ENCODE measurements at places on chromosomes 4 and X. TPM values are rescaled to one million over a fixed set of nuclear protein-coding genes. Genes with fewer than 3 reads are reported as not detected.

GRCh38 chrX:38142610-38143009, 78.1 kb downstream of the SRPX start:
- DNase-seq: no peak

DNA sequence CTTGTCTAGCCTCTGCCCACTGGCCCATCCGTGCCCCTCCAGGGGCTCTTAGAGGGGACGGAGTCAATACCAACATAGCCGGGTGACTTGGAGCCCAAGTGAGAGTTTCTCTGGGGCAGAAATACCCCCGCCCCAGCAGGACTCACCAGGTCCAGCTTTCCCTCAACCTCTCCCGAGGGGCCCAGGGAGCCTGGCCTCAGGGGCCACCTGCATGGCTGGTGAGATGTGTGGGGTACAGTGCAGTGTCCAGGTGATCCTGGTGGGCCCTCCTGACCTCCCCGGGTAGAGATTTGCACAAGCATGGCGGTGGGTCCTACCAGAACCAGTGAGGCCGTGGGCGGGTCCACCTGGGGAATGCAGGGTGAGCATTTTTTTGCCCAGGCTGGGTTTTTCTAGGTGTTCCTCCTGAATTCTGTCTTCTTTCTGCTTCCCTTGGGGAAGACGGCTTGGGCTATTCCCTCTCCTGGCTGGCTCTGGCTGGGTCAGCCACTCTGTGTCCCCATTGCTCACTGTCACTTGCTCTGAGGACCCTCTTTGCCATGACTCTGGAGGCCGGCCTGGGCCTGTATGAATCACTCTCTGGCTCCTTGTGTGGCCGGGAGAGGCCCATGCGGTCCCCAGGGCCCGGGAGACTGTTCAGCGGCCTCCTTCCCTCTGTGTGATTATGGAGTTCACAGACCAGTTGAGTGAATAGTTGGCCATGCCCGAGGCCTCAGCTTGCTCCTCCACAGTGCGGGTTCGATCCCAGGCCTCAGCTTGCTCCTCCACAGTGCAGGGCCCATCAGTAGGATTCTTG, 71.0 kb upstream of the NKX1-1 start:
- no peak for DNase-seq

GRCh38 chr4:138537731-138538490, 295.8 kb upstream of the SLC7A11 start:
- DNase-seq: no peak

DNA sequence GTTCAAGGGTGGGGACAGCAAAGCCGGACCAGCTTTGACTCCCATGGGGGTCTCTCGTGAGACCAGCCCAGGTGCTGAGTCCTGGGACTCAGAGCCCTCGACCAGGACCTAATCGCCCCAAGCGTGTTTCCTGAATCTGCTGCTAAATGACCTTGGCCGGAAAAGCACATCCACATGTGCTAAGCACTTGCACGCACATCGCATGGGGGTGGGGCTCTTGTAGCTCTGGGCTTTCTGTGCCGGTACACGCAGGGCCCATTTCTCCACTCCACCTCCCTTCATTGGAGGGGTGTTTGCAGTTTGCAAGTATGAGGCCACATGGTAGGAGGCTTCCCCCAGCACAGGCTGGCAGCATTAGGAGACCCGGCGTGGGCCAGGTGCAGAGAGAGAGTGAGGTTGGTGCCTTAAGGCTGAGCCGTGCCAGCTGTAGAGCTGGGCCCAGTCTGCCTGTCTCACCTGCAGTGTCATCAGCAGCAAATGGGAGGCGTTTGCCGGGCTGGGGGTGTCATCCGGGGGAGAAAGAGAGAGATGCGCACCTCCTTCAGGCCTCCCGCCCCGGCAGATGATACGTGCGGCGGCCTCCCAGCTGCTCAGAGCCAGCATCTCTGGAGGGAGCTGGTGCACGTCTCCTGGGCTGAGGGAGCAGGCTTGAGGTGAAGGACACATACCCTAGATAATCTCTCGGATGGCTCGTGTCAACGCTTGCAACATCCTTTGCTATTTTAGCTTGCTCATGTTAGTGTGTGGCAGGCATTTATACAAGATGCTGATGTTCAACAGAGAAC, 45.2 kb upstream of the CLCN4 start:
- no peak for DNase-seq

DNA sequence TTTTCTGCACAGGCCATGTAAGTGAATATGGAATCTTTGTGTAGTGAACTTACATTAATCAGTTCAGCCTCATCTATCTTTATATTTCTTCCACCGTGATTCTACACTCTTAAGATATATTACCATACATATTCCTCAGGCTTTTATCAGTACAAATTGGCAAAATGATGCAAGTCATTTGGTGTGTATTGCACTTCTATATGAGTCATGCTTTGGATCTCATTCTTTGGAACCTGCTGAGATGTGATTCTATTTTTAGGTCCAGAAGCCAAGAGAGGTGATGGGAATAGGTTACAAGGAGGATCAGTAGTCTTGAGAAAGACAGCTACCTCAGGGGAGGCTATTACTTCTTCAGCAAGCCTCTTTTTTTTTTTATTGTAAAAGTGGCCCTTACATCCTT, 204.4 kb downstream of the ZNF330 start:
- no peak for DNase-seq

DNA sequence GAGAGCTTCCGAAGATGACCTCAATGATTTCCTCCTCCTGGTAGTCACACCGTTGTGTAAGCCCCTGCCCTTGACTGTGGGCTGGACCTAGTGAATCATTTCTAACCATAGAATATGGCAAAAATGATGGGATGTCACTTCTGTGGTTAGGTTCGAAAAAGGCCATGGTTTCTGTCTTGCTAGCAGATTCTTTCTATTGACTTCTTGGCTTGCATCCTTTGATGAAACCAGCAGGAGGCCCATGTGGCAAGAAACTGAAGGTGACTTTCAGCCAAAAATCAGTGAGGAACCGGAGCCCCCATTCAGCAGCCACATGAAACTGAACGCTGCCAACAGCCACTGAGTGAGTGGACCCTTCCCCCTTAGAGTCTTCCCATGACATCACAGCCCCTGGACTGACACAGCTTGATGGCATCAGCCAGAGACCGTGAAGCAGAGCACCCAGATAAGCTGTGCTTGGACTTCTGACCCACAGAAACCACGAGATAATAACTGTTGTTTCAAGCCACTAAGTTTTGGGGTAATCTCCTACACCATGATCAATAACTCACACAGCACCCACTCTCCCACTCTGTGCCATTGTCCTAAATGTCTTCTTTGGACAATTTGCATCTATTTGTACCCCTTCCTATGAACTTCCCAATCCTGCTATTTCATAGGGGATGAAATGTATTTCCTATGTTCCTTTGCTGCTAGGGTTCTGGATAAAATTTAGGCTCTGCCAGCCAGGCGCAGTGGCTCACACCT, 148.0 kb upstream of the STX18 start:
- no peak for DNase-seq

GRCh38 chr4:158581161-158581560, 59.5 kb downstream of the RXFP1 start:
- DNase-seq: no peak

DNA sequence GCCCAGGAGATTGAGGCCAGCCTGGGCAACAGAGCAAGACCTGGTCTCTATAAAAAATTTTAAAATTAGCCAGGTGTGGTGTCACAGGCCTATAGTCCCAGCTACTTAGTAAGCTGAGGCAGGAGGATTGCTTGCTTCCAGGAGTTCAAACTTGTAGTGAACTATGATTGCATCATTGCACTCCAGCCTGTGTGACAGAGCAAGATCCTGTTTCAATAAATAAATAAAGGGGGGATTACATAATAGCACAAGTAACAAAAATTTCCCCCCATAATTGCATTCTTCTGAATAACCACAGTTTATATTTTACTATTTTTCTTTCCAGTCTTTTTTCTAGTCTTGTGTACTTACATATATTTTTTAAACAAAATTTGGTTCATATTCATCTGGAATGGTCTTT, 135.6 kb downstream of the CHIC2 start:
- no peak for DNase-seq

DNA sequence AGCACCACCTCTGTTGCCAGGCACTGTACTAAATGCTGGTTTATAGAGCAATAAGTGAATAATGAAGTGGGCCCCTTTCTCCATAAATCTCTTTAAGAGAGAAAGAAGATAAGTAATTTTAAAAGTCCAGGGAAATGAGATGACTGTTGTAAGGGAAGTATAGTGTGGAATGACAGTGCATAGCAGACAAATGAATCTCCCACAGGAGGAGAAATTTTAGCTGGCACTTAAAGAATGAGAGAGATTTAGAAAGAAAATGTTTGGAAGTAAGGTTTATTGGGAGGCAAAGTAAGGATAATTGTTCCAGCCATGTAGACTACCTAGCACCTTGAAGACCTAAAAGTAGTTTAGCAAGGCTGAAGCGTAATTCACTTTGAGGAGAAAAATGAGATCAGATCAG, 1081.1 kb upstream of the PABPC4L start:
- DNase-seq: no peak

DNA sequence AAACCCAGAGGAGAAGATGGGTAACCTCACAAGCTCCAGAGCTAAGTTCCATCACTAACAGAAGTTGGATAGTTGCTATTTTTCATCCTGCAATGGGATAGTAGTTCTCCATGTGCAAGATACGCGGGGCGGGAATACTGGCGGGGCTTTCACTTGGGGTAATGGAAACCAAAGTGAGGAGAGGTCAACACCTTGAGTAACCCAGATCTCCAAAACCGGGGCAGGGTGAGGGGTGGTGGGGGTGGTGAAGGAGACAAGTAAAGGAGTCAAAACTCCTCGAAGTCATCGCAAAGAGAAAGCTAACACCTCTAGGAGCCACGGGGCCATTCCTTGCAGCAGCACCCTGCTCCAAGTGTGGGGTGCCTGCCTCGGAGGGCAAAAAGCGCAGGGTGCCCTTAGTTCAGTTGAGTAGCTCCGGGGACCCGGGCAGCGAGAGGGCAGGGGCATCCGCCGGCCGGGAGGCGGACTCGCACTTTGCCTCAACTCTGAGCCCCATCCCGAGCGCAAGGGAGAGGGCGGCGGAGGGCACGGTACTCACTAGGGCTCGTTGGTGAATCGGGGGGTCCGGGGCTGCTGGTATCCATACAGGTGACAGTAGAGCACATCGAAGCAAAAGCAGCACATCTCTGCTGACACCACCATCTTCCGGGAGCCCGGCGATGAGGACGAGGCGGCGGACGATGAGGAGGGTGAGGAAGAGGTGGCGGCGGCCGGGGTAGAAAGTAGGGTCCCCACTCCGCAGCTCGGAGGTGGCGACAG, 645 bp downstream of the AMMECR1 start:
- DNase-seq: no peak

DNA sequence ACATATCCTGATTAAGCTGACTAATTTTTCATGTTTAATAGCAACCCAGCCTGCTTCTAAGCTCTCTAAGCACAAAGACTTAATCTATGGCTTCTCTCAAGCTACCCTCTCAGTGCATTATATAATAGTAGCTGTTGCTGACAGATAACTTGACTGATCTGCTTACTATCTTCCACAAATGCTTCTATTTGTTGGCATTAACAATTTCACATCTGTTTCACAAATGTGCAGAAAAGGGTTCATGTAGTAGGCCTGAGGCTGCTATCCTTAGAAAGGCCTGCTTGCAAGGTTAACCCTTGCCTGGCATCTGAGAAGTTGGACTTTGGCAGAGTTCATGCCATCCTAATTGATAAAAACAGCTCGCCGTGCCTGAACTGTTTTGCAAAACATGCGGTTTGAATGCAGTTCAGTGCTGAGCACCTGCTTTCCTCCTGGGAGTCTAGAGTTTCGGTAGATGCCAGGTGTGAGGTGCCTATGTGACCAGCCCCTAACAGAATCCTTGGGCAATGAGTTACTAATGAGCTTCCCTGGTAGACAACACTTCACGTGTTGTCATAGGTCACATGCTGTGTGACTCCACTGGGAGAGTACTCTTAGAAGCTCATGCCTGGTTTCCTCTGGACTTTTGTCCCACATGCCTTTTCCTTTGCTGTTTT, 68.4 kb downstream of the NSG1 start:
- no peak for DNase-seq

- DNase-seq: no peak
Measured at GRCh38 chrX:338836-339400, 20.3 kb upstream of the GTPBP6 start.

DNA sequence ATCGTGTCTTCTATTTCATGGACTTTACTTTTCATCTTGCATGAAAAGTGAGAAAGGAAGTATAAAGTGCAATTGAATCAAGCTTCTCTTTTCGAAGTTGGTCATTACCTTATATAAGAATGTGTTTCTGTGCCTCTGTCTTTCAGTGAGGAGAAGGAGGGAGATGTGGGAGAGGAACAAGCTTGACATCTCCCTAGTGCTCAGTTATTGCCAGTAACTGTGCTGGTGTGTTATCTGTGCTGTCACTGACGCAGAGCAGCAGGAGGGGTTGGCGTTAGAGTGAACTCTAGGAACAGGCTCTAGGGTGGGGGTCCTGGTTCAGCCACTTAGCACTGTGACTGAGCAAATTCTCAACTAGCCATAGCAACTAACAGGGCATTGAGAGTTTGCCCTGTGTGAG, 34.0 kb upstream of the TBC1D9 start:
- no peak for DNase-seq

GRCh38 chr4:10606483-10607155, 77.9 kb downstream of the CLNK start:
- no peak for DNase-seq

GRCh38 chr4:57144466-57144865, 34.3 kb upstream of the IGFBP7 start:
- no peak for DNase-seq

GRCh38 chr4:17884511-17884910, 73.7 kb downstream of the NCAPG start:
- DNase-seq: no peak

DNA sequence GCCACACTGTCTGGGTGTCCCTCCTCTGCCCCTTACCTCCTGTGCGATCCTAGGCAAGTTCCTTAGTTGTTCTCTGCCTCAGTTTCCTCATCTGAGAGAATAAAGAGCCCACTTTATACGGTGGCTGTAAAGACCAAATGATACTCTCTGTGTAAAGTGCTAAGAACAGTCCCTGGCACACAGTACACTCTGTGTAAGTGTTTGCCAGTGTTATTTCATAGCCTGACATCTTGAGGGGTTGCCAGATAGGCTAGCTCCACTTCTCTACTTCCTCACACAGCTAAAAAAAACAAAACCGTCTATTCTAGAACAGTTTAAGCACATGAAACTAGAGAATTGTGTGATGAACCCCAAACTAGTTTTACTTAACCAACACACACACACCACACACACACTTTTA, 17.1 kb downstream of the SPON2 start:
- no peak for DNase-seq

- no peak for DNase-seq
Measured at GRCh38 chrX:2188330-2188792, 312.4 kb downstream of the DHRSX start.

DNA sequence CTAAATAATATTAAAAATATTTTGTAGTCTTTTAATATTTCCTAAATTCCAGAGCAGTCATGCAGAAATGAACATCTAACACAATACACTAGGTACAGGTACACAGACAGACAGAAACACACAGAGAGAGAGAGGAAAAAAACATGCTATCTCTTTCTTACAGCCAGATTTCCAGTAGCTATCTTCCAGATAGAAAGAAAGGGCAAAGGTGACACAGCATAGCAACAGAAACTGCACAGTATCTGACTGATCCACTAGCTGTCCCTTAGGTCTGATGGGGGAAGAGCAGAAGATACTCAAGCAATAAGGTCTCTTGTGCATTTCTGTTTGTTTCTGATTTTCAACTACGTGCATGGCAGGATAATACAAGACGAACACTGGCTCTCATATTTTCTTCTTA, 7.8 kb downstream of the FBXW7 start:
- DNase-seq: no peak

EGF gene
- polyA plus RNA-seq: 2.0 TPM

OPRPN gene
- not detected for polyA plus RNA-seq

CXorf51A gene
- not detected for polyA plus RNA-seq

FGA gene
- polyA plus RNA-seq: 2.0 TPM

NSG1 gene
- polyA plus RNA-seq: 6.0 TPM

ITM2A gene
- polyA plus RNA-seq: 73.6 TPM

SYP gene
- 2.8 TPM for polyA plus RNA-seq

KLHL4 gene
- 4.9 TPM for polyA plus RNA-seq

RPS3A gene
- polyA plus RNA-seq: 4,405 TPM

SSX4B gene
- polyA plus RNA-seq: not detected
